Urinary bladder (tissue), 4 donors: ENCODE measurements at places on chromosomes 12 and 14.

GRCh38 chr12:81811061-81811777, 52.1 kb upstream of the PPFIA2 start:
- no peak for DNase-seq

DNA sequence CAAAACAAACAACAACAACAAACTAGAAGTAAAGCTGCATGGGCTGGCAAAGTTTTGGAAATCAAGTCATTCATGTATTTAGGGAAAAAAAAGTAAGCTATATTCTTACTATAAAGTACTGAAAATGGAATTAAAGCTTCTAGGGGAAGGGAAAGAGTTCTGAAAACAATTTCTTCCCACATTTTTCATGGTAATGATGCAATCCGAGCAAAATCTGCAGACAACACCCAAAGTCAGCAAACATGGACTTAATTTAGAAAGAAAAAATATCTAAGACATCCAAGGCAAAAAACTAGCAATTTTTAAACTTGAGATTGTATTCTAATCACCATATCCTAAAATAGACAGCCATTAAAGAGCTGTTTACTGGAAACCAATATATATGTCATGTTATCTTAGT, 86.3 kb downstream of the LRP6 start:
- DNase-seq = no peak

GRCh38 chr14:89420502-89420901, 3.5 kb upstream of the FOXN3 start:
- no peak for DNase-seq

- no peak for DNase-seq
These were observed 4.4 kb downstream of the XRCC3 start for GRCh38 chr14:103710771-103711377.

- no peak for DNase-seq
These were observed 35.7 kb downstream of the SLC38A4 start for GRCh38 chr12:46790066-46790465.

- no peak for DNase-seq
These were observed 903 bp downstream of the PARPBP start for GRCh38 chr12:102120886-102121285.

DNA sequence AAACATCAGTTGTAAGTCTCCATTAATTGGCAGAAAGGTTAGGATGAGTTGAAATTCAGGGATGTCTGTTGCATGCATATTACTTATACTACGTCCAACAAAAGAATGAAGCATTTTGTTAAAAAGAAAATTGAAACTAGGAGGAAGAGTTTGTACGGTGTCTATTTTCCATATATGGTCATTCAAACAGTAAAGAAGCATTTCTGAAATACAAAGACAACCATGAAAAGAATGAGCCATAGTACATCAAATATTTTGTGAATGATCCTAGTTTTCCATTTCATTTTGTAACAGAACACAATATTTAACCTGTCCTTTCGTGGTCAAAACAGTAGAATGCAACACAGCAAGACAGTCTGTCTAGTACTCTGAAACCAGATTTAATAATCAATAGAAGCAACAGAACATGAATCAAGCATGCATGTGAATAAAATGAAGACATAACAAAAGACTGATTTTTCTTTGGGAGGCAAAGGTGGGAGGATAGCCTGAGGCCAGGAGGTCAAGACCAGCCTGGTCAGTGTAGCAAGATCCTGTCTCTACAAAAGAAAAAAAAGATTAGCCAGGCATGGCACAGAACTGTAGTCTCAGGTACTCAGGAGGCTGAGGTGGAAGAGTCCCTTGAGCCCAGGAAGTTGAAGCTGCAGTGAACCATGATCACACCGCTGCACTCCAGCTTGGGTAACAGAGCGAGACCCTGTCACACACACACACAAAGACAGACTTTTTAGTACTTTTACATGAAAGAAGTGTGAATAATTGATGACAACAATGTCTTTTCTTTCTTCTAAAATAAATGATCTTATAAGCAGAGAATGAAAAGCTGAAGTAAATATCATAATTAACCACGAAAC, 156.0 kb downstream of the LRIG3 start:
- no peak for DNase-seq

- no peak for DNase-seq
These were observed 18.9 kb upstream of the KLRG1 start for GRCh38 chr12:8970432-8970831.

DNA sequence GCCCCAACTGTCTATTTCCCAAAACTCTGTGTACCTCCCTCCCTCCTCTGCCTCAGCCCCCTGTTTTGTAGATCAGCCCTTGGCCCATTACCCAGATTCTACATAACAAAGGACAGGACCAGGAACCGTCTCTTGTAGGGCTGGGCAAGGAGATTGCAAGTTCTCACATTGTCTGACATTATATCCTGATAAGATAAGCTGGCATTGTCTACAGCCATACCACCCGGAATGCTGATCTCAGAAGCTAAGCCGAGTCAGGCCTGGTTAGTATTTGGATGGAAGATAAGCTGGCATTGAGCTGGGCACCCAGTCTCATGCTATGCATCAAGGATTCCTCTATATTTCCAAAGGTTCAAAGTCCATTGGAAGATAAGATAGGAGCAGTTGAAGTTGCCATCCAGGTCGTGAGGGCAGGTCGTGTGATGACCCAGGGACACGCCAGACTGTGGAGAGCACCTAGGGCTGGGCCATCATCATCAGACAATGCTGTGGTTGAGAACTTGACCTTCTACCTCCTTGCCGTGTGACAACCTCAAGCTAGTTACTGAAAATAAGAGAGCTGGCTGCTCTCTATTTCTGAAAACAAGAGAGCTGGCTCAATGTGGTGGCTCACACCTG, 29.5 kb downstream of the PHETA1 start:
- no peak for DNase-seq

DNA sequence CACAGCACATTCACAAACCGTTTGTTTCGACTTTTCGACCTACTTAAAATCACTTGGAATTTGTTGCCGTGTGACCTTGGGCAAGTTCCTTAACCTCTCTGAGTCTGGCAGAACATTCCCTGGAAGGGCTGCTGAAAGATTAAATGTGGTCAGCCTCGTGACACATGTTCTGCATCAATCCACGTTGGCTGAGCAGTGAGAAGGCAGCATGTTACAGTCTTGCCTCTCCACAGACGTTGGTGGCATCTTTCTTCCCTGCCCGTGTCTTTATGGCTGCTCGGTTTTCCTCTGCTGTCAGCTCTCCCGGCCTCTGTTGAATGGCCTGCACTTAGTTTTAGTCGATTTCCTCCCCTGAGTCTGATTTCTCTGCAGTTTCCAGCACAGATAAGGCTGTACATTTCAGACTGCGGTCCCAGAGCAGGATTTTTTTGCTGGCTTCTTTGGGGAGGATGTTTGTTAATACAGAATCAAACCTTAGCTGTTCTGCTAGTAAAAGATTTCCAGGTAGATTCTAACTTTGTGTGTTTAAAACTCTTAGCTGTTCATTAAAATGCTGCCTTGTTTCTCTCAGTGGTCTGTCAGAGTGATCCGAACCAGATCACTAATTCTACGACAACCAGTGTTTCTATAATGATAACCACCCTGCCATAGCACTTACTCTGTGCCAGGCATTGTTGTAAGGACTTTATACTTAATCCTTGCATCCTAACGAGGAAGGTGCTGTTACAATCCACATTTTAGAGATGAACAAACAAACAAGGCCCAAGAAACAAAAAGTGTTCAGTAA, 217.1 kb downstream of the CHST11 start:
- no peak for DNase-seq

DNA sequence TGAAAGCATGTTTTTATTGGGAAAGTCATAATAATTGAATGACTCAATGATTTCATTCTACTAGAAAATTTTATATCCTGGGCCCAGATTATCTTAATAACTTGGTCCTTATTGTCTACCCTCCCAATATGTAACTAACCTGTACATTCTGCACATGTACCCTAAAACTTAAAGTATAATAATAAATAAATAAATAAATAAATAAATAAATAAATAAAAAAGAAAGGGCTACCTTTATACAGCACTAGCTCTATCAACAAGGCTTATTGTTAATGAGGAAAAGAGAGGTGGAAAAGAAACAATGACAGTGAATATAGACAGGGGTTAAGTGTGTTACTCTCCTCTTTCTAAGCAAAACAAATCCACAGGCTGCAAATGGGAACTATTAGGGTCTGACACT, 83.6 kb downstream of the GRIN2B start:
- DNase-seq = no peak

DNA sequence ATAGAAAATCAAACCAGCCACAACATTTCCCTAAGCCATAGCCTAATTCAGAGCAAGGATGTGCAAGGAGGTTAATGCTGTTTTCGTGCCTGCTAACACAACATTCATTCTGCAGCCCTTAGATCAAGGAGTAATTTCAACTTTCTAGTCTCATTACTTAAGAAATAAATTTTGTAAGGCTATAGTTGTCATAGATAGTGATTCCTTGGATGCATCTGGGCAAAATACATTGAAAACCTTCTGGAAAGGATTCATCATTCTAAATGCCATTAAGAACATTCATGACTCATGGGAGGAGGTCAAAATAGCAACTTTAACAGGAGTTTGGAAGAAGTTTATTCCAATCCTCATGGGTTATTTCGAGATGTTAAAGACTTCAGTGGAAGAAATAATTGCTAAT, 283.2 kb downstream of the RPAP3 start:
- no peak for DNase-seq

DNA sequence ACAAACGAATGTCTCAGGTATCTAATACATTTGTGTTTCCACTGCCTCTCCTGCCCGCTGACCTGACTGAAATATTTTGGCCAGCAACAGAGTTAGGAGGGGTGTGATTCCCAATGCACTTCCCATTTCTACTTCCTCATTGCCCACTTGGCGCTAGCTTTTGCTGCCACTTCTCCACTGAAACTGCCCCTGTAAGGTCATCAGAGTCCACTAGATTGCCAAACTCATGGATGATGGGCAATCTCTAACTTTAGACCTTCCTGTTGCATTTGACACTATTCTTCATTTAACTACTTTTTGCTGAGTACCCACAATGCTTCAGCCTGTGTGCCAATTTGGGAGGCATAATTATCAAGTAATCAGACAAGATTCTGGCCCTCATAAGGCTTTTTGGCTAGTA, 40.8 kb downstream of the GPR65 start:
- DNase-seq = no peak

- DNase-seq = no peak
These were observed 2.9 kb downstream of the GLT1D1 start for GRCh38 chr12:128856035-128856790.

DNA sequence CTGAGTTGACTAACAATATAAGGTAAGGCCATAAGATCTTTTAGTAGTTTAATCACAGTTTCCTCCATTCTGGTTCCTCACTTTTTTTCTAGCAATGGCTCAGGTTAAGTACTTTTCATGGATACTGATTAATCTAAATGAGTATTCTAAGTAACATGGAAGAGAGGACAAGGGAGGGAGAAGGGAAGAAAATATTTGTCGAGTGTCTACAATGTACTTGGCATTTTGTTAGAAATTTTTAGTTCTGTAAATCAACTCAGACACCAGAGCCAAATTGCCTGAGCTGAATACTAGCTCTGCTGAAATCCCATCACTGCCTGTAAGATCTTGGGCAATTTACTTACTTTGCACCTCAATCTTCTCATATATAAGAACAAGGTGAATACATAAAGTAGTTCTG, 20.2 kb downstream of the RERG start:
- no peak for DNase-seq

GRCh38 chr14:71725922-71726579, 206.2 kb upstream of the RGS6 start:
- DNase-seq = no peak

- DNase-seq = no peak
These were observed 70.8 kb upstream of the LTA4H start for GRCh38 chr12:96106137-96106536.

GRCh38 chr14:77372304-77372841, 4.5 kb downstream of the TMED8 start:
- DNase-seq = no peak

- no peak for DNase-seq
These were observed 47.9 kb downstream of the WDR20 start for GRCh38 chr14:102187568-102188001.

DNA sequence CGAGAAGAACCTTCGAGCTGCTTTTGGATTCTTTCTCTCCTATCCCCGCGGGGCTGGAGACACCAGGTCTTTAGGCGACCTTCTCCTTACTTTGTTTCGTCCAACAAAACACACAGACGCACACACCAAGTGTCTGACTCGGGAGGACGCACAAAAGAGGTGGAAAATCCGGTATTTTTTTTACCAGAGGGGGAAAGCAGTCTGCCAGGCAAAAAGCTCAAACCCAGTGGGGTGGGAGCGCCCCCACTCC, 2.1 kb downstream of the SIX4 start:
- no peak for DNase-seq

- DNase-seq = no peak
These were observed 100.3 kb downstream of the GTF2A1 start for GRCh38 chr14:81120501-81120900.

- DNase-seq = no peak
These were observed 168.1 kb upstream of the DAAM1 start for GRCh38 chr14:59020382-59020781.

GRCh38 chr14:33210311-33210710, 271.6 kb downstream of the NPAS3 start:
- no peak for DNase-seq

DNA sequence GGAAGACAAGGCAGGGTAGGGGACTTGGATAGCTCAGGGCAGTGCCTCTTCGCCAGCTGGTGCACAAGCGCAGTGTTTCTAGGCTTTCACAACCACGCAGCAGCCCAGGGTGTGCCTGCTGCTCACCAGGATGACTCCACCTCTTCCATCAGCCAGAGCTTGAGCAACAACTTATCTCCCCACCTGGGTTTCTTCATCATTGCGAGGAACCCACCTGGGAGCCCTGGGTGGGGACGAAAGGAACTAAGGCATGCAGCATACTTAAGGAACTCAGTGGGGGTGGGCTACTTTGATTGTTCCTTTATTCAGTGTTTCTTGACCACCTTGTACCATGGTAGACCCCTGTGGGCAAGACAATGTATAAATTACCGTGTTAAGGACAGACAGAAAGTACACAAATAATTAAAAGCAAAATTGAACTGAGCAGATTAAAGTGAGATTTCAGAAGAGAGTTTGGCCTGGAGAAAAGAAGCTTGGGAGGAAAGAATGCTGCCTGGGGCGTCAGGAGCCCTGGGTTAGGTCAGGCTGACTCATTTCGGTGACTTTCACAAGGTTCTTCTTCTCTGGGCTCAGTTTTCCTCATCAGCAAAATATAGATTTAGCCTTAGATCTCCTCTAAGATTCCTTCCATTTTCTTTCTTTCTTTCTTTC, 22.9 kb downstream of the KRT18 start:
- no peak for DNase-seq
